ENCODE measurements at places on chromosomes 1 and 21.

GRCh38 chr1:11721311-11721710 lies 14.6 kb upstream of the AGTRAP start:
- no peak for DNase-seq

DNA sequence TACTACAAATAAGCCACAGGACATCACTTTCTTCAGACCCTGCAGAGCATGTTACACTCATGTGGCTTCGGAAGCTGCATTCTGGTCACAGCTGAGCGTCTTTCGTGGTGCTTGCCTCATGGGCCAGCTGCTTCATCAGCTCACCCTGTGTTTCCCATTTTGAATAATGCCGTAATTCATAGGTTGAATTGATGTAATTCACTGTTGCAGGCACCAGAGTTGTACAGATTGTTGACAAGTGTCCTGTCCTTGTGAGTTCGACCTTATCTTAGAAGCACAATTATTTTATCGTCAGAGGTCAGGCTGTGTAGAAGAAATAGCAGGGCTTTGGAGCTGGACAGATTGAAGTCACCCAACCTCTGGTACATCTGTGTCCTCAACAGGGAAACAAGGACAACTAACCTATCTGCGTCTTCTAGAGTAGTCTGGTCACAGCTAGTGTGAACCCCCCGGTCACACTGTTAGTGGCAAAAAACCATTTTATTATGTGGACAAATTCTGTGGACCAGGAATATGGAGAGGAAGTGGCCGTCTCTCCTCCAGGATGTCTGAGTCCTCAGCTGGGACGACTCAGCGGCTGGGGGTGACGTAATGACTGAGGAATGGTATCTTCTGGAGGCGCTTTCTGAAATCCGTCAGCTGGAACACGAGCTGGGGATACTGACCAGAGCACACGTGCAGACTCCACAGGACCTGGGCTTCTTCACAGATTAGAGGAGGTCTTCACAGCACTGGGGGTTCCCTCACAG lies 17.8 kb downstream of the PKNOX1 start:
- DNase-seq = no peak

DNA sequence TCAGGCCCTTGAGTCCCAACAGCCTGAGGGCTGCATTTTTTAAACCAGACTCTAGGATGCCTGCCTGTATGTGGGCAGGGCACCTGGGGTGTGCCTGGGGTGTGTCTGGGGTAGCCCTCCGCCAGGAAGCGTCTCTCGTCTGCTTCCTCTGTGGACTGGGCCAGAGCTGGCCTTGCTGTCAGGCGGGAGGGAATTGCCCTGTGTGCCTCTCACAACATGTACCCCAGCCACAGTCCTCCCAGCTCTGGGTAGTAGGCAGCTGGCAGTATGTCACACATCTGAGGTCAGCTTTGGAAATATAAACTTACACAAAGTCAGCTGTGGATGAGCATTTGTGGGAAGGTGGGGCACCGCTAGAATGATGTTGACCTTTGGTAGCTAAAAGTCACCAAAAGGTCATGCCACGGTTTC lies 13.0 kb downstream of the TRAF5 start:
- no peak for DNase-seq

GRCh38 chr1:227472772-227473171 lies 90.6 kb upstream of the ZNF678 start:
- DNase-seq = no peak

DNA sequence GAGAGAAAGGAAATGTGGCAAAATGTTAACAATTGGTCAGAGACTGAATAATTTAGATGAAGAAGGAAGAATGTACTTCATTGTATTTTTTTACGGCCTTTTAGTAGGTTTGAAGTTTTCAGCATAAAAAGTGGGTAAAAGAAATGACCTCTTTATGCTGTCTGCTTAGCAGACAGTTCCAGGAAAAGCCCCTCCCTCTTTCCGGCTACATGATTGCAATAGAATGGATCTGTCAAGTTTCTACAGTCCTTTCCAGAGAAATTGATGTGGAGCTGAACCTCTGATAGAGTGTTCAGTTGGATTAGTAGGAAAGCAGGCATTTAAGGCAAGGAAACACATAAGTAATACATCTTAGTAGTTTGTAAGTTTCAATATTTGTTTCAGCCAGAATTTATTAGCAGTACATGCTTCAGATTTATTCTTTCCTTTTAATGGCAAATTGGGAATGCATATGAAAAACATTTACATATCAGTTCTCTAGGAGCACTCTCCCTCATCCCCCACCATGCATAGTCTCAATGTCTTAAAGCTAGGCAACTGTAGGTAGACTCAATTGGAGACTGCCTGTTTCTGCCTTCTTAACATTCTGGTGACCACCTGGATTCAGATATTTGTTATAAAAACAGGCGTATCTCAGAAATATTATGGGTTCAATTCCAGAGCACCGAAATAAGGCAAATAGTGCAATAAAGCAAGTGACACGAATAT lies 36.4 kb downstream of the HS2ST1 start:
- DNase-seq = no peak

DNA sequence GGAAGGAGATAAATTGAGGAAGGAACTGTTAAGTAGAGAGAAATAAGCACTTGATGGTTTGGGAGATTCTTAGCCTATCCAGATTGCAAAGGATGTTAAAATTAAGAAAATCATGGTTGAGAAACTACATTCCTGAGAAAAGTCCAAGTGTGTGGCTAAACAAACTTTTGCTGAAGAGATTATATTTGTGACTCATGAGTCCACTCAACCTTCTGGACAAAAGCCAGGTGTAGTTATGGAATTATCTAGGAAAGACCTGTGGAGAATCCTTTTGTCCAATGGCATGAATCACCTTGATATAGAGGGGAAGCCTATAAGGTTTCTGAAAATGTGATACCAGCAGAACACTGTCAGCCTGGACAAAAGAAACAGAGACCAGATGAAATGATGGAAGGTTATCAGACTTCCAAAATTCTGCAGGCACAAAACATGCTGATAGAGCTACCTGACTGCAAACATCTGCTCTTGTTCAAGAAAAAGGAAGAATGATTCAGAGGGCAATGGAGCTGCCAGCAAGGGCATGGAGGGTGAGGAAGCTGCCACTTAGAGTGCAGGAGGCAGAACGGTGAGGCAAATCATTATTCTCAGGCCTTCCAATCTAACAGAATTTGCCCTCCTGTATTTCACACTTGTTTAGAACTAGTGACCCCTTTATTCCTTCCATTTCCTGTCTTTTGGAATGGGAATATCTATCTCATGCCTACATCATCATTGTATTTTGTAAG lies 300.6 kb upstream of the PRMT6 start:
- DNase-seq = no peak

- peak; percentile 64 for DNase-seq
Measured at GRCh38 chr21:45152265-45152746, 77.9 kb downstream of the ADARB1 start.

- no peak for DNase-seq
Measured at GRCh38 chr1:223411309-223411708, 18.1 kb downstream of the CCDC185 start.

GRCh38 chr1:114756949-114757454 lies 782 bp downstream of the CSDE1 start:
- no peak for DNase-seq
